ENCODE measurements at places on chromosomes 6 and 20.

GRCh38 chr6:16092140-16092539 is 36.7 kb upstream of the MYLIP start:
- no peak for DNase-seq

DNA sequence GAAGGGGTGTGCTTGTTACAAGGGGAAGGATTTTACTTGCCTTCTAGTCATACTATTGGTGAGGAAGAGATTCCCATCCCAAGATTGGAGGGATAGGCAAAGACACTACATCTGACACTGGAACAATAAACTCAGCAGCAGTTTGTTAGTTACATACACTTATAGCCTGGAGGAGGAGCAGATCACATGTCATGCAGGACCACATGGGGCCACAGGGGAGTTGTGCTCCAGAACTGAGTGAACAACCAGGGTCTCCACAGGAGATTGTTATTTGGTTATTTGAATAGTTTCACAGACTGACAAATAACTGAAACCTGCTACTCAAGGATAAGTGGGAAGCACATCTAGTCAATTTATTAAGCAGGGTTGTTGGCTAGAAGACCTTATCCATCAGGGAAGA is 559.4 kb upstream of the MANEA start:
- peak; percentile 83 for DNase-seq

GRCh38 chr6:24255676-24256075 is 102.2 kb downstream of the DCDC2 start:
- DNase-seq, result no peak

GRCh38 chr20:3980260-3981131 is 34.9 kb downstream of the RNF24 start:
- DNase-seq, result no peak

DNA sequence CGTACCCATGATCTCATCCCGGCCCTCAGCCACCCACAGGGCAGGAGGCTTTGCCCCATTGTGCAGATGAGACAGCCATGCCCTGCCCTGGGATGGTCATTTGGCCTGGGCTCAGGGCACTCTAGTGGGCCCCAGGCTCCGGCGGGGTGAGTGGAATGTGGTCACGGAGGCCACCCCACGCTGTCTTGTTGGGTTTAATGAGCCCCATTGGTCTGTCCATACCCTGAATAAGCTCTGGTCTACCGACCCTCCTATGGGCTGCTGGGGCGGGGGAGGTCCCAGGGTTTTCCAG is 50.6 kb downstream of the FGD2 start:
- no peak for DNase-seq

DNA sequence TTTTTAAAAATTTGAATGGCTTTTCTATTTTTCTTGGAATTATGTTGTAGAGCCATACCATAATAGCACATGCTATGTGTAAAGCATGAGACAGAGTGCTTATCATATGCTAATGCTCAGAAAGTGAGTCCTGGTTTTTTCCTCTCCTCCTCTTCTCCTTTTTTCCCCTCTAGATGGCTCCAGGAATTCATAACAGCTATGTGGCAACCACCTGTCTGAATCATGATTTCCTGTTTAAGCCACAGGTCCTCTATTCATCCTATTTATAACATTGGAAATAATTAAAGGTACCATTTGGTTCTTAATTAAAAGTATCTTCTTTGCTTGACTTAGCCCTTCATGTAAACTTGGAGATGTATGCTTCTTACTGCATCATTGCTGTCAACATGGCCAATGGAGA is 260.0 kb upstream of the MAP3K7 start:
- DNase-seq, result peak; percentile 2

DNA sequence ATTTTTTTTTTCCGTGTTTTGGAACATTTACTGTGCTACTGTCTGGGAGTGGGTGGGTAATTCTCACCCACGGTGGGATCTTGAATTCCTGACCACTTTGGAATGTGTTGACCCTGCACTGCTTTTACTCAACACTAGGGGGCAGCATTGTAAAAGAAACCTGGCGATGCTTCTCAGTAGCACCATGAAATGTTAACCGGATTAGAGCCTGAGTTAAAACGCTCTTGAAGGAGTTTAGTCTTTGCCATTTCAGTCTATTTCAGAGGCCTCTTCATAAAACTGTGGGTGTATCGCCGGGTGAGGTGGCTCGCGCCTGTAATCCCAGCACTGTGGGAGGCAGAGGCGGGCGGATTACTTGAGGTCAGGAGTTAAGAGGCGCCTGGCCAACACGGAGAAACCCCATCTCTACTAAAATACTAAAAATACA is 114.4 kb upstream of the PRND start:
- DNase-seq, result peak; percentile 65

GRCh38 chr6:12343122-12343439 is 52.9 kb downstream of the EDN1 start:
- no peak for DNase-seq

DNA sequence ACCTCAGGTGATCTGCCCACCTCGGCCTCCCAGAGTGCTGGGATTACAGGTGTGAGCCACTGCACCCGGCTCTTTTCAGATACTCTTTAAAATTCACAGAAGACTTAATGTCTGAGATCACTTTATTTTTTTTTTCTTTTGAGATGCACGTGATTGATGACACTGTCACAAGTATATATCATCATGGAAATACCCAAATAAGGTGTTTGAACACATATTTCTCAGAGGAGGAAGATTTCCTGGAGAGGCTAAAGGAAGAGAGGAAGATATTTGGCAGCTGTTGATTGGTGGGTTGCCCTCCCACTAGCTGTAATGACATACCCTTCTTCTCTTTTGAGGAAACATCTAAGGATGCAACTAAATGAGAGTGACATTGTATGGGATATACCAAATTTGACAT is 225.9 kb upstream of the CITED2 start:
- DNase-seq, result no peak

DNA sequence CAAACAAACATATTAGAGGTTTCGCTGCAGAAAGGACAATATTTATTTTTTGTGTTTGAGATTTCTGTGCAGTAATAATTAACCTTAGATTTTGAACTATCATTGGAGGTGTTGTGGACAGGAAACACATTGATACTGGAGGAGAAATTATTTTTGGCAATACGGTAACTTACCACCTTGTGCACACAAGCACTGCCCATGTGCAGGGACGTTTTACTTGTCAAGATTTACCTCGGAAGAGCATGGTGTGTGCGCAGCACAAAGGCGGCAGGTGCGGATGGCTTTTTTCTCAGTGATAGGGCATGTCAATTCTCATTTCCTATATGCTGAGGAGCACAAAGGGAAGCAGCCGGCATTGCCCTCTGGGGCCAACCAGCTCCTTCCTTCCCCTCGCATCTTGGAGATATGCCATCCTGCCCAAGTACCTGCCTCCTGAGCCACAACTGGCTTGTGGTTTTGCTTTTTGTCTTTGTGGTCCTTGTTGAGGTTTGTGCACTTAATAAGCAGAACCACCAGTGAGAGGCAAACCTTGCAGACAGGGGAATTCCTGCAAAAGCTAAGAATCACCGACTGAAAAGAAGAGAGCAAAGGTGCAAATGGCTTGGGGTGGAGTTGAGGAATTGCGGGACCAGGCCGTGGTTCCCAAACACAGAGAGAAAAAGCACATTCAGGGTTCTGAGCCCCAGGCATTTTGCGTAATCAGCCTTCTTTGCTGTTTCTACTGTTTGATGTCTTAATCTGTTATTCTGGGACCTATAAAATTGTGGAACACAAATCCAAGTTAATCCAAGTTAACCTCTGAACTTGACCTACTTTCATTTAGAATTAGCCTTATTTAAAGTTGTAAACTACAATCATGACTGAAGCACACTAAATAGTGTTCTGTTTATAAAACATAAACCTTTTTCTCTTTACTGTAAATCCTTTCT is 21.9 kb downstream of the SAMD5 start:
- peak; percentile 38 for DNase-seq

DNA sequence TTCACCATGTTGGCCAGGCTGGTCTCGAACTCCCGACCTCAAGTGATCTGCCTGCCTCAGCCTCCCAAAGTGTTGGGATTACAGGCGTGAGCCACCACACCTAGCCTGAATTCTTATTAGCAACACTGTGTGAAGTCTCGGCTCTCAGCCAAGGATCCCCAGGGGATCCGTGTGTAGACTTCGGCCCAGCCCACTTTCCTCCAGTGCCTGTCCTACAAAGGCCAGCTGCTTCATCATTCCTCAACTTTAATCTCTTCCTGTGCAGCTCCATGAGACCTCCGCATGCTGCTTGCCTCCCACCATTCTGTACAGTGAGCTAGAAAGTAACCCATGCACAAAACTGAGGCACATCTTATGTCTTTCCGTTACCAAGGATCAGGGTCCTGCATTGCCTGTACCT is 71.8 kb downstream of the SAMD3 start:
- DNase-seq, result peak; percentile 32

DNA sequence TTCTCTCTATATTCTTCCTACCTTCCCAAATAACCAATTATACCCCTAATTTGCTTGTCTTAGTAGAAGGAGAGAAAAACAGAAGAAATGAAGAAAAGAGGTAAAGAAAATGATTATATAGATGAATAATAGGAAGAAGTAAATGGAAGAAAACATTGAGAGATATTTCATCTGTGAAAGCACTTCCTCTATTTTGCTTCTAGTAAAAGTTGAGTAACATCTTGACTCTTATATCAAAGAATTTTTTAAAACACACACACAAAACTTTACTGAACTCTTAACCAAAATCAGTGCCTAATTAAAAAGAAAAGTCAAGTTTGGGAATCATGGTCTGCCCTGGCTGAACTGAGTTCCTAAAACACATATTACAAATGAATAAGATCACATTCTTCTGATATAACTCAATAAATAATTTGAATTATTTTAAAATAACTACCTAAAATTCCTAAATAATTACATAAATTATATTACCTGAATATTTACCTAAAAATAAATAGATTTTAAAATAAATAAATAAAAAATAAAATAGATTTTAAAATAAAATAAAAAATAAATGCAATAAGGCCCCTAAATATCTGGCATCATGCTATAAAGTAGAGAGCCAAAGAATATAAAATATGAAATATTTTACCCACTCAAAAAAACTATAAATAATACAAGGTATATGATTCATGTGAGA is 8.8 kb downstream of the SLC17A2 start:
- DNase-seq, result no peak

DNA sequence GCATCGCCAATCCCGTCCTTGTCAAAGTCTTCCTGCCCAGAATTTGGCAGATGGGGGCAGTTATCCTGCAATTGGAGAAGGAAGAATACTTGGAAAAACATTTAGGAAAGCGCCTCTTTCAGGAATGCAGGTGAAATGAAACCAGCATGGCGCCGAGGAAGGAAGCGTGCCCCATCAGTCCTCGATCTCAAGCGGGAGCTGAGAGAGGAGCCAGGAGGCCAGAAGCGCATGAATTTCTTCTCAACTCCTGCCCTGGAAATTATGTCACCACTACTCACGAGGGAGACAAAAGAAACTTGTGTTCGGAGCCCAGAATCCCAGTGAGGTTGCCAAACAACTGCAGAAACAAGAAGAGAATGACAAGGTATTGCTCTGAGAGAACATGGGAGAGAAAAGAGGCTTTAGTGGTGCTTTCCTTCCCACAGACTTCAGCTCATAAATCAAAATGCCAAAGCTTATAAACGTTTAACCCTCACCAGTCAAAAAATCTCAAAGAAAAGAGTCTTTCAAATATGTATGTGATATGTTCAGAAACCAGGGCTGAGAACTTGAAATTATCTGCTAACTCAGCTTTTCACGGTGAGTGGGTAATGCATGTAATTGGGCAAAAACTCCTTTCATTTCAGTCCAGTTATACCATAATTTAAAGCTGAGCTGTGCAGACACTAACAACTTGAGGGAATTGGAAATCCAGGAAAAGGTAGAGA is 23.9 kb downstream of the THBS2 start:
- no peak for DNase-seq
